Stimulated activated naive CD8-positive, alpha-beta T cell treated with anti-CD3 and anti-CD28 coated beads, Interleukin-15, Interleukin-2, amounts not matched to agents 100 U/mL and 50 U/mL, for 24 hours (primary cell): ENCODE measurements at places on chromosomes 4 and X.
A peak's percentile ranks its signal among the peaks of the same experiment; 100 is the strongest.

GRCh38 chr4:84737656-84738055 lies 154.7 kb downstream of the CDS1 start:
- no peak for DNase-seq

- DNase-seq: no peak
Observed at GRCh38 chr4:189098932-189099696, 841.6 kb upstream of the FRG1 start.

GRCh38 chr4:47410271-47410670 lies 53.2 kb downstream of the COMMD8 start:
- DNase-seq: no peak

- DNase-seq: no peak
Observed at GRCh38 chrX:143768976-143769375, 48.4 kb upstream of the SPANXN2 start.

DNA sequence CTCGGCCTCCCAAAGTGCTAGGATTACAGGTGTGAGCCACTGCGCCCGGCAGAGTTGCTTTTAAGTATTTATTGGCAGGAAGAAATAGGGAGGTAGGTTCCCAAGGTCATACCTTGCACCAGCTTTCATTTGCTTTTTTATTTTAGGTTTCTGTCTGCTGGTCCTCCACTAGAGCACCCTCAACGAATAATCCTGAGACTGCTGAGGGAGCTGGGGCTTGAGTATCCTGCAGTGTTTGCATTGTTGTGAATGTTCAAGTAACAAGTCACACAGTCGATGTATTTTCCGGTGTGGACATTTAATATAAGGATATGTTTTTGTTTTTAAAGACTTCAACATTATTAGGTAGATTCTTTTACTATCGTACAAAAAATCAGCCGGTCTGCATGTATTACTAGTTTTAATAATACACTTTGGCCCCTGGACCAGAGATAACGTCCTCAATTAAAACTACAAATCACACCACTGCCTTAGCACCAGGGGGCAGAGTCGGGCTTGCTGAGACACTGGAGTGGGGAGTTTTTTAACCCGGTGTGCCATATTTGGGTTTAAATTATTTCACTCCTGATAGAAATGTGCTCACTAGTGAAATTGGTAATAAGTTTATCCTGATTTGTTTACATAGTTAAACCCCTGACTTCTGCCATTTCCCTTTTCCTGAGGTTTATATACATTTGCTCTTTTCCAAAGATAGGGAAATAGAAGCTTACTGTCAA lies 11.6 kb downstream of the SMIM20 start:
- DNase-seq: peak; percentile 54

GRCh38 chr4:57116245-57116644 lies 6.1 kb upstream of the IGFBP7 start:
- no peak for DNase-seq

- DNase-seq: no peak
Observed at GRCh38 chr4:184032091-184032490, 127.0 kb downstream of the STOX2 start.

- no peak for DNase-seq
Observed at GRCh38 chr4:53376900-53377299, 541 bp upstream of the FIP1L1 start.

- DNase-seq: no peak
Observed at GRCh38 chrX:72394518-72395170, 88.9 kb upstream of the CITED1 start.

DNA sequence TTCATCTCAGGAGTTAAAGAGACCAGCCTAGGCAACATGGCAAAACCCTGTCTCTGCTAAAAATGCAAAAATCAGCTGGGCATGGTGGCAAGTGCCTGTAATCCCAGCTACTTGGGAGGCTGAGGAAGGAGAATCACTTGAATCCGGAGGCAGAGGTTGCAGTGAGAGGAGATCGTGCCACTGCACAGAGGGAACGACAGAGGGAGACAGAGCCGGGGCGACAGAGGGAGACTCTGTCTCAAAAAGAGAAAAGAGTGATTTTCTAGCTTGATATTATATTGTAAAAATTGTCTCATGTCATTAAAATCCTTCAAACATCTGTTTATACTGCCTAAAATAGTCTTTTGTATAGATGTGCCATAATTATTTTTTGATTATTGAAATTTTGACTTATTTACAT lies 225.4 kb upstream of the AGA start:
- DNase-seq: no peak

GRCh38 chr4:104905546-104905945 lies 241.1 kb upstream of the TET2 start:
- DNase-seq: no peak

GRCh38 chr4:175470131-175470530 lies 341.9 kb downstream of the GPM6A start:
- no peak for DNase-seq

DNA sequence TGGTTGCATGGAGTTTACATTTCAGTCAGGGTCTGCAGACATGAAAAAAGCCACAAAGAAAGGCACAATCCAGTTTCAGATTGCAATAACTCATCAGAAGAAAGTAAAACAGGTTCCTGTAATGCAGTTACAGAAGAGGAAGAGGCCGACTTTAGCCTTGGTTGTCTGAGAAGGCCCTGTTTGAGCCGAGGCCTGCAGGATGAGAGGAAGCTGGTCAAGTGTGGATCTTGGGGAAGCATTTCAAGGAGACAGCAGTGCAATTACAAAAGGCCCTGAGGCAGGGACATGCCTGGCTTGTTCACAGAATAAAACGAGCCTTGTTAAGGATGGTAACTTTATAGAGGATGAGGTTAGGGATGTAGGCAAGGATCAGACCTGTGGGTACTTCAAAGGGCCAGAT lies 62.4 kb downstream of the AFF2 start:
- no peak for DNase-seq

- DNase-seq: no peak
Observed at GRCh38 chr4:132498215-132498614, 650.9 kb upstream of the PCDH10 start.

- no peak for DNase-seq
Observed at GRCh38 chr4:51859476-51860031, 16.6 kb downstream of the DCUN1D4 start.

DNA sequence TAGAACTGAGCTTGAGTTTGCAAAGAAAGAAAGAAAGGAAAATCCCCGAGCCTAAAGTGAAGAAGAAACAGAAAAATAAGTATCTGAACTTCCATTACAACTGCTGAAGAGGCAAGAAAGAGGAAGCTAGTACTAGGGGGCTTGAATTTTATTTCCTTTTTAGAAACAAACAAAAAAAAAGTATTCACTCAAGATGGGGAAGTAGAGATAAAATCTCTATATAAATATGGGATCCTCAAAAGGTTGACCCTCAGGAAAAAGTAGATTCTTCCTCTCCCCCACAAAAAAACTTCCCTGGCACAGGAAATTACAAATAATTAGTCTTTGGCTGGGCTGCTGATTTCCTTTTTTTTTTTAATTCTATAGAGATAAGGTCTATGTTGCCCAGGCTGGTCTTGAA lies 16.0 kb downstream of the LRBA start:
- DNase-seq: no peak

- DNase-seq: no peak
Observed at GRCh38 chrX:2159861-2160260, 340.9 kb downstream of the DHRSX start.

DNA sequence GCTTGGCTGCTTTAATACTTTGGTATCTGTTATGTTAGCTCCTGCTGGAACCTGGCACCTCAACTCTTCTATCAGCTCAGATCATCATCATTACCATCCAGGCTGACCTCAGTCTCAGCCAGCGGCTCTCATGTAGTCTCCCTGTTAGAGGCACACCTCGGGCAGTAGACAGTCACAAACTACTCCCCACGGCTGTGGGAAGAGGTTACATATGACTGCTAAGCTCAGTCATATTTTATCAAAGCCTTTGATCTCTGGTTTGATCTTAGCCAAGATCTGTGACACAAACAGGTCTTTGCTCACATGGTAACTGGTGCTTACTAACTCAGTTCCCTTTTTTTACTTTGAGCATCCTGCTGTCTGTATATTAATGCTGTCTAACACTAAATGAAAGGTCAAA lies 384.9 kb downstream of the CENPC start:
- no peak for DNase-seq

DNA sequence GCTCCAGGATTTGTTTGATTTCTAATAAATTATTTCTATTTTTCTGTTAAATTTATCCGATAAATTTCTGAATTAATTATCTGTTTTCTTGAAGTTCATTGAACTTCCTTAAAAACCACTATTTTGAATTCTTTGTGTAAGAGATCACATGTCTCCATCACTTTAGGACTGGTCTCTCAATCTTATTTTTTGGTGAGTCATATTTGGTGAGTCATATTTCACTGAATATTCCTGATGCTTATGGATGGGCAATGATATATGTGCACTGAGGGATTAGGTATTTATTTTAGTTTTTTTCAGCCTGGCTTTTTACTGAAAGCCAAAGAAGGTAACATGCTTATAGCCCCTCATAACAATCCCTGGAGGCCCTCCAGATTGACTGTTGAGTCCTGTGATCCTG lies 48.5 kb upstream of the IL15 start:
- DNase-seq: no peak

GRCh38 chrX:124863303-124863702 lies 456.4 kb upstream of the TEX13C start:
- DNase-seq: no peak

GRCh38 chrX:7062276-7062675 lies 85.2 kb upstream of the STS start:
- DNase-seq: no peak

DNA sequence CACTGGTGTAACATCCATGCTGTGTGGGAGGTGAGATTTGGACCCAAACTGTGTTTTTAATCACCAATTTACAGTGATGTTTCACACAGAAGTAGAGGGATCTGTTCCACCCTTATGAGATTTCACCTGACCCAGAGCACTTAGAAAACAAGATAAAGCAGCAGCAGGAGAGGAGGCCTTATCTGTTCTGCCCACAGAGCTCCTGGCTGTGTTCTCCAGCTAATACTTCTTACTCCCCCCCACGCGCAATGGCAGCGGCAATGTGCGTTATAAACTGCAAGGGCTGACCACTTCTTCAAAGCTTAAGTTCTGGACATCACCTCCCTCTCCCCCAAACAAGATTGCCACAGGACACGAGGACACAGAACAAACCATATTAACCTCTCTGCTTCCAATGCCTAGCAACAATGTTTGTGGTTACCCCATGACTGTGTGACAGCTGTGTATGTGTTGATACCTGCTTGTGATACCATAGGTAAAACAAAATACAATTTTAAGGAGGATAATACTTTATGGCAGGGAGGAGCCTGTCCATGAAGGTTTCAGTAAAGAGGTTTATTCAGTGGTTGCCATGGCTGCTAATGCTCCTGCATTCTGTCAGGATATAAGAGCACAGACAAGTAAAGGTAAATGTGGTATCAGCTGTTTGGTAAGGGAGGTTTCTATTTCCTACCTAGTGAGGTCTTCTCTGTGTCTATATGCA lies 210.0 kb downstream of the SOWAHB start:
- no peak for DNase-seq

GRCh38 chr4:148982200-148982599 lies 540.0 kb upstream of the NR3C2 start:
- no peak for DNase-seq

DNA sequence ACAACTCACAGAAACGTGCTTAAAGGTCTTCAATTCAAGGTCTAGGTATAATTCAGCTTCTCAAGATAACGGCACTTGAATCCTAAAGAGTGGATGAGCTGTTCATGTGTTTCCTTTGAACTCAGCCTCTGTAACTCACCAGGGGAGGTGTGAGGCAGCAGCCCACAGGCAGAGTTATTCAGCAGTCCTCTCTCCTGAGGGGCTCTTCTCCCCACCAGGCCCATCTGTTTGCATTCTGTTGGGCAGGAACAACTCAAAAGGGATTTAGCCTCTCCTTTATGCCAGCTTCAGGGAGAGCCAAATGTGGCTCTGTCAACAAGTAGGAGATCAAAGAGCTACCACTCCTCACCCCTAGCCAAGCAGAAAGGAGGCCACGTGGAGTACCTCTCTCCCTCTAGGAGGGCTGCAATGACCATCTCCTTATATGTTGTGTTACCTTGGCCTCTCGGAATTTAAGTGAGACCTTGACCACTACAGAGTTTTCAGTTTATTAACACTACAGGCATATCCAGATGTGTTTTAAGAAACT lies 151.2 kb downstream of the SPATA18 start:
- DNase-seq: no peak

DNA sequence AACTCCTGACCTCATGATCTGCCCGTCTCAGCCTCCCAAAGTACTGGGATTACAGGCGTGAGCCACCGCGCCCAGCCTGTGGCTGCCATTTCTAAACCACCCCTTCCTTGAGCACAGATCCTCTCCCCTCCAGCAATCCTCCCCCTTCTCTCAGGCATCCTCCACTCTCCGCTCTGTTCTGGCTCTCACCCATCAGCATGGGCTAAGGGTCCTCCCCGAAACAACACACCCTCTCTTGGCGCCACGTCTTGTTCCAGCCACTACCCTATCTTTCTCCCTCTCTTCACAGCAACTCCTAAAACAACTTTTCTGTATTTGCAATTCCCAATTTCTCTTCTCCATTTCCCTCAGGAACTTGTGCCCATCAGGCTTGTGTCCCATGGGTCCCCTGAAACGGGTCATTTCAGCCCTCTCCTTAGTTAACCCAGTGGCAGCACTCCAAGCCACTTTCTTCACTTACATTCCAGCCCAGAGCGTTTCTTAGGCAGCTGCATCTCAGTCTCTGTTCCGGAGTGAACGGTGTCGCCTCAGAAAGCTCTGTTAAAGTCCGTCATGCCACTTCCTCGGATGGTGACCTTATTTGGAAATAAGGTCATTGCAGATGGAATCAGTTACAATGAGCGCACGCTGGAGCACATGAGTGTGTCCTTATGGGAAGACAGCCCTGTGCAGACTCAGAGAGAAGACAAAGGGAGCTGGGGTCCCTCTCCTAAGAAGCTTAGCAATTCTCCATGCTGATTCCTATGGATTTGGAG lies 28.3 kb upstream of the CLDN24 start:
- DNase-seq: no peak

GRCh38 chrX:100830143-100830542 lies 10.0 kb downstream of the CSTF2 start:
- DNase-seq: no peak

DNA sequence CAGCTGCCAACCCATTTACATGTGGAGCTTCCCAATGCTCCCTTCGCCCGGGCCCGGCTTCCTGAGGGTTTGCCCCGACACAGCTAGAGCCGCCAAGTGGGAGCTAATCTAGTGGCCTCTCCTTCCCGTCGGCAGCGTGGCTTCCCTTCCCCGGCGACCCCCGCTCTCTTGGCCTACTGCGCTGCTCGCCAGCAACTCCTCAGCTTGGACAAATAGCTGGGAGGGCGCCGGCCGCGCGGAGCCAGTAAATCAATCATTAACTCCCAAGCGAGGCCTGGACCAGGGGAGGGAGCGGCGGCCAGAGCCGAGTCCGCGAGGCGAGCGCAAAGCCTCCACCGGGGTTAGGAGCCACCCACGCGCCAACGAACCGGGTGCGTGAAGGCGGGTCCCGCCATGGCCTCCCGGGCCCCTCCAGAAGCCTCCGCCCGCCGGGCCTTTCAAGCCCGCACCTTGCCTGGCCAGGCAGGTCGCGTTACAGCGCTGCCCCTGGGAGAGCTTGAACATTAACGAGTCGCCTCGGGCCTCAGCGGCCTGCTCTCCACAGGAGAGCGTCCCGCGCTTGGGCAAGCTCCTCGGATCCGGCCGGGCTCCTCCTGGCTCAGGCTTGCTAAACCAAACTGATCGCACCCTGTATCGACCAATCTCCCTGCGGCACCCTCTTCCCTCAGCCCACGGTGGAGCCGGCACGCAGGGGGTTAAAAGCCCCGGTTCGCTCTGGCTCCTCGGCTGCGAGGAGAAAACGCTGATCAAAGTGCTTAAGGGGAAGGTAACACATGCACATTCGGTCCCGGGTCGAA lies 10.6 kb upstream of the BCOR start:
- no peak for DNase-seq

GRCh38 chr4:38162240-38162784 lies 202.1 kb downstream of the PTTG2 start:
- no peak for DNase-seq

GRCh38 chr4:108881190-108881589 lies 118.3 kb upstream of the ETNPPL start:
- no peak for DNase-seq
